Thoracic aorta (tissue), 2 donors: ENCODE measurements at places on chromosomes 5 and 9. TPM values are rescaled to one million over a fixed set of nuclear protein-coding genes. Genes with fewer than 3 reads are reported as not detected.

Gene GRXCR2
- total RNA-seq: not detected

Gene RGS7BP
- total RNA-seq: 31.1 TPM

DNA sequence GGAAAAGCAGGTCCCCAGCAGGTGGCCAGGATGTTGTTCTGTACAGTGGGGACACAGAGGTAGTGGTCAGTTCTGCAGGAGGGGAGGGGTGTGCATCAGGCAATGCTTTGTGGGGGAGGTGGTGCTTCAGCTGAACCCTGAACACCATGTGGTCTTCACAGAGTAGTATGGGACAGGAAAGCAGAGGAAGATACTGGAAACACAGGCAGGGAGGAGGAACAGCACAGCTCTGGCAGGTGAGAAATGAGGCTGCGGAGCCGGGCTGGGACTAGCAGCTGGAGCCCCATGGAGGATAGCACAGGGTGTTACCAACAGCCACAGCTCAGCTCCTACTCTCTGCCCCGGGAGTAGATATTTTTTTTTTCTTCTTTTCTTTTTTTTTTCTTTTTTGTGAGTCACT lies 161.5 kb downstream of the ENTREP1 start:
- DNase-seq: no peak

DNA sequence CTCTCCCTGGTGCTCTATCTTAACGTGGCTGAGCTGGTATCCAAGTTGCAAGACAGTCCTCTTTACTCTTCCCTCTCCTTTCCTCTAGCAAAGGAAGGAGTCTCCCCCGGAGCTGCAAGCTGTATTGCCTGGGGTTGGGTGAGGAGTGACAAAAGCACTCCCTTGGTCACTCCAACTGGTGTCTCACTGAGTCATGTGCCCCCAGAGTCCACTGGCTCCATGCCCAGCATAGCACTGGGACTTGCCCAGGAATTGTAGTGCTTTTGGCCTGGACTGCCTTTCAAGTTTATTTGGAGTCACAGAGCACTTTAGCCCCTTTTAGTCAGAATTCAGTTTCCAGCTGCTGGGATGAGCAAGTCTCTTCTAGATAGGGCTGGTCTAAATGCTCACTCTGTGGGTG lies 82.6 kb upstream of the FST start:
- DNase-seq: no peak

GRCh38 chr5:79929095-79929494 lies 62.0 kb downstream of the MTX3 start:
- DNase-seq: no peak

DNA sequence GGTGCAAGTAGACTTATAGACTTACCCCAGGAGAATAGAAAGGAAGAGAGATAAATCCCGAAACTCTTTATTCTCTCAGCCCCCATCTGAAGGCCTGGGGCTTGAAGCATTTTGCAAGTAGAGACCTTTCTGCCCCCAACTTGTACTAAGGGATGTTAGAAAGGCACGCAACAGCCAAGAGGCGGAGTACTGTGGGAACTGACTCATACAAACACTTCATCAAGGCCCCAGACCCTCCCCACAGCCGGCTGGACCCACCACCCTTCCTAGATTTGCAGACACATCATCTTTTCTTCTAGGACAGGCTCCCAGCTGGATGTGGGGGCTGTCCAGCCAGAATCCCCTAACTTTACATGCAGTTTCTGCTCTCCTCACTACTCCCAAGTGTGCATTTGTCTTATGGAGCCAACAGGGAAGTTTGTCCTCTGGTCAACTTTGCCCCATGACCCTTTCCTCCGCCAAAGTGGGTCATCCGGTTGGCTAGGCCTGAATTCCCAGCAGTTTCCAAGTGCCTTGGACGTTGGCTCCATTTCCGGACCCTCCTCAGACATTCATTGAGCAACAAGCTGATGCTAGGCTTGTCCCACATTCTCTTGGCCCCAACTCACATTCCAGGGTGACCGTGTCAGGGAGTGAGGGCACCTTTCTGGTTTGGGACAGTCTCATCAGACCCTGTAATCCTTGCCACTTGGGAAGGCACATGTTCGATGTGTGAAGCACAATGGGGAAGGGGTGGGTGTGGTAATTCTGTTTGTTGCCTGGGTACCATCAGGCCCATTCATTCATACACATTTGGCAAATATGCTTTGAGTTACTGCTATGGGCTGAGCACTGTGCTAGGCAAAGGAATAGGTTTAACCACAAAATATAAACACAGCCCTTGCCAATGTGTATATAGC lies 64.6 kb downstream of the ABLIM3 start:
- DNase-seq: no peak

Gene HMCN2
- total RNA-seq: 2.4 TPM
